ENCODE measurements at places on chromosomes 2 and 18. TPM values are rescaled to one million over a fixed set of nuclear protein-coding genes. Genes with fewer than 3 reads are reported as not detected.
A peak's percentile ranks its signal among the peaks of the same experiment; 100 is the strongest.

GRCh38 chr2:224847961-224848850 lies 132.0 kb upstream of the CCDC195 start:
- no peak overlapping the region for H3K4me3 ChIP-seq
- DNase-seq, result peak; percentile 7
- peaks cover 7% of the 10 kb centered on the region for H3K36me3 ChIP-seq
- H3K4me1 ChIP-seq, result no peaks in the 10 kb centered on the region

DNA sequence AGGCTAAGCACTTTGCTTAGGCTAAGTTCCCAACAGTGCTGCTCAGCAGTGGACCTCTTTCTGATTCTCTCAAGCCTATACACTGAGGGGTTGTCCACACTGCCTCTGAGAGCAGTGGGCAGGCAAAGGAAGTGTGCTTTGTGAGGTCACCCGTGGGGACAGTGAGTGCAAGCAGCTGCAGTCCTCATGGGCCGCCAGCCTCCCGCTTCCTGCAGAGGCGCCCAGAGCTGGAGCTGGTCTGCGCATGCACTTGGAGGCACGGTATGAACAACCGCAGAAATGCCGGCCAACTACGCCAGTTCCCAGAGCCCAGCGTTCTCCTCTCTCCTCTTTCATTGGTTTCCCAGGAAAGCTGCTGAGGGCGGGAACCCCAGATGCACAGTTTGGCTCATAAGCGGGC lies 149.5 kb upstream of the DLX2 start:
- peak overlapping the region; percentile 77 for H3K27ac ChIP-seq
- peaks cover 16% of the 10 kb centered on the region for H3K4me1 ChIP-seq
- H3K4me3 ChIP-seq, result peak overlapping the region; percentile 17
- H3K27me3 ChIP-seq, result no peaks in the 10 kb centered on the region
- peak; percentile 65 for DNase-seq

DNA sequence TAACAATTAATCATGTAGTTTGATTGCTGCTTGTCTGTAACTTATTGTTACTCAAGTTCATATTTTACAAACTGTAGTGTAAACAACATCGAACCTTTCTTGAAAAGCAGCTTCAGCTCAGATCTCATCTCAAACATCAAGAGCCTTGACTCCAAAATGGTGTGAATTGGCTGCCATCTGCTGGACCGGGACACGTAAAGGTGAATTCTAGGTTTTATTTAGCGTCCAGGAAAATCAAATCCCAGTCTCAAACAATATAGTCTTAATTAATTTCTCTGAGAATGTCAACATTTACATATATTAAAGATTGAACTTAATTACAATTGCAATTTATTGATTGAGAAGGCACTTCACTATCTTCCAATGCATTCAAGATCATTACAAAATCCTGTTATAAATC lies 453.0 kb downstream of the GALR1 start:
- no peaks in the 10 kb centered on the region for H3K4me1 ChIP-seq
- no peak overlapping the region for H3K4me3 ChIP-seq
- no peaks in the 10 kb centered on the region for H3K36me3 ChIP-seq
- no peak overlapping the region for H3K27ac ChIP-seq

GRCh38 chr2:72544554-72544953 lies 281.3 kb downstream of the EXOC6B start:
- H3K4me1 ChIP-seq, result peaks cover 3% of the 10 kb centered on the region
- no peak for DNase-seq
- no peak overlapping the region for H3K27ac ChIP-seq
- no peaks in the 10 kb centered on the region for H3K36me3 ChIP-seq
- H3K27me3 ChIP-seq, result no peaks in the 10 kb centered on the region
- H3K4me3 ChIP-seq, result no peak overlapping the region

DNA sequence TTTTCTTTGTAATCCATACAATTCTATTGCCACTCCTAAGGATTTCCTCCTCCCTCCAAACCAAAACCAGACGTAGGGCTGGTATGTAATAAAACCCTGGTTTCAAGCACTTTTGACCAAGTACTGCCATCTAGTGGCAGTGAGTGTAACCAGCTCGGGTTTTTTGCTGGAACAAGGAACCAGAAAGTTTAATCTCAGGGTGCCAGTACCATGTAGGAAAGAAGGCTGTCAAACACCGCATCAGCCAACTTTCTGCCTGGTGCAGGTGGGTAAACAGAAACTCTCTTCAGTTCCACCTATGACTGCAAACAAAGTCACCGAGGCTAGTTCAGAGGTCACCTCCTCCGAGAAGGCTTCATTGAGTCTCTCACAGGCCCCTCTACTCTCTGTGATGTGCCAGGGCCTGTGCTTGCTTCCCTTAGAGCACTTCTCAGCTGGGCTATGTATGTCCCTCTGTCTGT lies 10.2 kb upstream of the THNSL2 start:
- no peaks in the 10 kb centered on the region for H3K27me3 ChIP-seq
- H3K4me3 ChIP-seq, result no peak overlapping the region
- H3K36me3 ChIP-seq, result no peaks in the 10 kb centered on the region
- no peak for DNase-seq

DNA sequence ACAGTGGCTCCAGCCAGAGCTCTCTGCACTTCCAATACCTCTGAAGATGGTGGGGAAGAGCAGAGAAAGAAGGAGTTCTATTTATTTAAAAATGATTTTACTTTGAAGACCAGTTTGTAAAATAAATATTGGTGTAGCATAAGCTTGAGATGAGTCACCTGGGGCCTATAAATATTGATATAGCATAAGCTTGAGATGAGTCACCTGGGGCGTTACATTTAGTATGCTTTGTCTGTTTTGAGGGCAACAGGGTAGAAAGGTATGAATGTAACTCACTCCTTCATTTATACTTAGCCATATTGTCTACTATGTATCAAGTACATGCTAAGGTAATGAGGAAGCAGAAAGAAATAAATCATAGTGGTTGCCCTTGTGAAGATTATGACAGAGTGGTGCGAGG lies 7.7 kb upstream of the SULT1C4 start:
- no peak overlapping the region for H3K4me3 ChIP-seq
- no peaks in the 10 kb centered on the region for H3K4me1 ChIP-seq
- H3K36me3 ChIP-seq, result no peaks in the 10 kb centered on the region
- H3K27ac ChIP-seq, result no peak overlapping the region
- H3K27me3 ChIP-seq, result no peaks in the 10 kb centered on the region

DNA sequence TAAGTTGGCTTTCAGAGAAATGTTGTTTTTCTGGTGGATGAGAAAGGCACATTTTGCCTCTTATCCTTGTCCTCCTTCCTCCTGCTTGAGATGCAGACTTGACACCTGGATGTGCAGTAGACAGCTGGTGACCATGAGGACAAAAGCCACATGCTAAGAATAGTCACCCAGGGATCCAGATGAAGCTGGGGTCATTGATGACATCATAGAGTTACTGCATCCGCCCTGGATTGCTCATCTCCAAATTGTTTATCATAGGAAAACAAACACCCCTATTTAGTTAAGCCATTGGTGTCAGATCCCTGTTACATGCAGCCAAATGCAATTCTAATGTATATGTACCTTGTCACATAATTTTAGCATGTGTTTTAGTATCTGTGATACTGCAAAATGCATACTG lies 16.3 kb upstream of the SLC1A4 start:
- H3K27me3 ChIP-seq, result no peaks in the 10 kb centered on the region
- no peaks in the 10 kb centered on the region for H3K36me3 ChIP-seq
- H3K27ac ChIP-seq, result no peak overlapping the region
- no peaks in the 10 kb centered on the region for H3K4me1 ChIP-seq
- no peak overlapping the region for H3K4me3 ChIP-seq

DNA sequence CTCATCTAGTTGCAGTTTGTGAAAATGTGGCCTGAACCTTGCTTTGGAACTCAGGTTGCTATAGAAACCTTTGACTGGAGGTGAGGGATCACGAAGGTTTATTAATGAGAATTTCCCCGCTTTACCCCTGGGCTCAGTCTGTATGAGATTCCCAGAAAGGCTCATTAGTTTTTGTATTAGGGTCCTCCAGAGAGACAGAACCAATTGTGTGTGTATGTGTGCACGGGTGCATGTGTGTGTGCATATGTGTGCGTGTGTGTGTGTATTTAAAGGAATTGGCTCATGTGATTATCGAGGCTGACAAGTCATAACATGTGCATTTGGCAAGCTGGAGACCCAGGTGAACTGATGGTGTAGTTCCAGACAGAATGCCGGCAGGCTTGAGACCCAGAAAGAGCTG lies 113.8 kb upstream of the DLX2 start:
- no peaks in the 10 kb centered on the region for H3K27me3 ChIP-seq
- no peaks in the 10 kb centered on the region for H3K36me3 ChIP-seq
- peaks cover 6% of the 10 kb centered on the region for H3K4me1 ChIP-seq
- no peak for DNase-seq
- no peak overlapping the region for H3K27ac ChIP-seq
- H3K4me3 ChIP-seq, result no peak overlapping the region

DNA sequence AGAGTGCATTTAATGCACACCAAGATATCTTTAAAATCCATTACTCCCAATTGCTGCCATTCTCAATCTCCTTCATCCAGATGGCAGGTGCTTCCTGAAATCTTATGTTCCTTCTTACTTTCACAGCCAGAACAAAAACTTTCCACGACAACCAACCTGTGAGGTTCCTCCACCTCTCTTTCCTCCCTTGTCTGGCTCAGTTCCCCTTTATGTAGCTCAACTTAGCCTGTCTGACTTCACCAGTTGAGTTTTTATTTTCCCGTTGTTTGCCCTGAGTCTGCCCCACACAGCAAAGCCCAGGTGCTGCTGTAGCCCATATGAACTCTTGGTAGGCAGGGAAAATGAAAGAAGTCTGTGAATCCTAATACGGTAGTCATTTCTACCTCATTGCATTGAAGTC lies 112.5 kb downstream of the MREG start:
- no peak overlapping the region for H3K27ac ChIP-seq
- H3K4me3 ChIP-seq, result no peak overlapping the region
- H3K4me1 ChIP-seq, result no peaks in the 10 kb centered on the region
- no peaks in the 10 kb centered on the region for H3K27me3 ChIP-seq
- H3K36me3 ChIP-seq, result no peaks in the 10 kb centered on the region

DNA sequence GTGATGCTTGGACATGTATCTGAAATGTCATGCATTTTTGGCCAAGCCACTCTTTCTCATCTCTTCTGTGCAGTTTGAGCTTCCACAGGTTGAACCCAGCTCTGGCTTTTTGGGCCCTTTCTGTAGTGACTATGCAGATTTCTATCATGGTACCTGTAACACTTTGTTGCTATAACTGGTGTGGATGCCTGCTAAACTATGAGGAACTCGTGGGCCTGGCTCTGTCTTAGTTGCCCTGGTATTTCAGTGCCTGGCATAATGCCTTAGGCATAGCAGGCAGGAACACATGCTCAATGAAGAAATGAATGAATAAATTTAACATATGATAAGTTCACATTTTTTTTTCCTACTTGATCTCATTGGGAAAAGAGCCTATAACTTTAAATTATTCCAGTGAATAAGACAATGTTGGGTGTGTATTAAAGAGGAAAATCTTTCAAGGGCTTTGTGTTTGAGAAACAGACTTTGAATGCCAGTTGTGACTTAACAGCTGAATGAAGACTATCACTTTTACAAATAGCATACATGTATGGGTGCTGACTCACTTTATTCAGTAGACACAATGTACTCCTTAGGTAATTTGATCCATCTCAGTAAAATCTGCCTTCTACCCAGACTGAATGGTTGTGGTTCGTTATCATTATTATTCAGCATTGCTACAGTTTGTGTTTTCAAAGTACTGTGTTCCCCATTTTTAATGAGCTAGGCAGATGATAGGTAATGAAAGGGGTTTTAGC lies 86.4 kb upstream of the MAP4K3 start:
- H3K27me3 ChIP-seq, result no peaks in the 10 kb centered on the region
- H3K4me1 ChIP-seq, result peaks cover 39% of the 10 kb centered on the region
- no peak overlapping the region for H3K27ac ChIP-seq
- H3K4me3 ChIP-seq, result no peak overlapping the region
- DNase-seq, result no peak
- no peaks in the 10 kb centered on the region for H3K36me3 ChIP-seq

- H3K36me3 ChIP-seq, result no peaks in the 10 kb centered on the region
- H3K27ac ChIP-seq, result no peak overlapping the region
- H3K27me3 ChIP-seq, result no peaks in the 10 kb centered on the region
Observed at GRCh38 chr18:71370095-71370494, 1081.2 kb downstream of the SOCS6 start.

DNA sequence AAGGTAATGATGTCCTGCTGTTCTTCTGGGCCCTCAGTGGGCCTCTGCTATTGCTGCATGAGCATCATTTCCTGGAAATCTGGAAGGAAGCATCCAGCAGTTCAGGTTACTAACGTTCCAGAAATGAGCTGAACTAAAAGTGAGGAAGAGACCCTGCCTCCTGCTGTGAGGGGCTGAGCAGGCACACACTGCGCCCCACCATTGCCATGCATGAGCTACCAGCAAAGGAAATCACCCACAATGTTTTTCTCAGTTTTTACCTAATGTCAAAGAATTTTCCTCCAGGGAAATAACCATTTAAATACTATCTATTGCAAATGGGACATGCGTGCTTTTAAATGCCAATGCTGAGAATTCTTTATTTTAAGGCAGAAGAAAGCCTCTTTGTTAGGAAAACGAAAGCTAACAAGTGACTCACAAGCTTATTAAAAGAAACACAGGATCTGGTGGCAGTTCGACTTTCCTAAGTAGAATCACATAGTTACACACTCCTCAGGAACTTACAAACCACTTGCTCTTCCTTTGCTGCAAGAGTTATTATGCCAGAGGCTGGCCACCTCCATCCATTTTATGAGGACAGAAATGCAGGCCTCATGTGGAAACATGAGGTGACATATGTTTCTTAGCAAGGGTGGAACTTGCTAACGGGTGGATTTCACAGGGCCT lies 152.6 kb upstream of the TTC39C start:
- no peaks in the 10 kb centered on the region for H3K27me3 ChIP-seq
- peaks cover 11% of the 10 kb centered on the region for H3K4me1 ChIP-seq

DNA sequence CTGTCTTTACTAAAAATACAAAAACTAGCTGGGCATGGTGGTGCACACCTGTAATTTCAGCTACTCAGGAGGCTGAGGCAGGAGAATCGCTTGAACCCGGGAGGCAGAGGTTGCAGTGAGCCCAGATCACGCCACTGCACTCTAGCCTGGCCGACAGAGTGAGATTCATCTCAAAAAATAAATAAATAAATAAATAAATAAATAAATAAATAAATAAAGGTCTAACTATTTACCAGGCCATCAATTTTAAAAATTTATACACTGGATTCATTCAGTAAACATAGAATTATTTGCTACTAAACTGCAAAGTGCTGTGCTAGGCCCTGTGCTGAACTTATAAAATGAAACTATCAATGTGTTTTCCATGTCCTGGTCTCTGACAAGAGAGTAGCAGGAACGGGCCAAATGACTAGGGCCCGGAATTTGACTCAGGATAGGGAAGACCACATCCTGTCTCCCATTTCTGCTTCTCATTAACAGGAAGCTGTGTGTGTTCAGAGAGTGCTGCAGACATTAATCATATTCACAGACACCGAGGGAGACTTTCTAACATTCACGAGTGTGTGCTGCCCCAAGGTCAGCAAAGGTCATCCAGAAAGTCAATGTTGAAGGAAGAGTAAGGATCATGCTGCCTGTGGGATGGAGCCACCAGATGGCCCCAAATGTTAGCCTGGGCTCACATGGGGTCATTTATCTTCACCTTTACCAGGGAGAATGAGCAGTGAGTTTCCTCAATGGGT lies 95.8 kb downstream of the SPP2 start:
- no peaks in the 10 kb centered on the region for H3K36me3 ChIP-seq
- H3K4me3 ChIP-seq, result no peak overlapping the region
- no peak overlapping the region for H3K27ac ChIP-seq
- peak; percentile 9 for DNase-seq
- H3K27me3 ChIP-seq, result no peaks in the 10 kb centered on the region

LYPD1 gene
- total RNA-seq, result 0.20 TPM

KCNG2 gene
- not detected for total RNA-seq

CXCR4 gene
- 3.9 TPM for total RNA-seq

ALLC gene
- not detected for total RNA-seq

DCC gene
- not detected for total RNA-seq

CNRIP1 gene
- total RNA-seq, result 9.9 TPM

POTEC gene
- total RNA-seq, result not detected

CCDC121 gene
- 4.1 TPM for total RNA-seq

SYT4 gene
- not detected for total RNA-seq

SLC4A5 gene
- 0.82 TPM for total RNA-seq
